ENCODE measurements at places on chromosomes 13 and 19.

GRCh38 chr19:44308011-44308410 lies 3.2 kb upstream of the ZNF235 start:
- no peak for DNase-seq

- DNase-seq: no peak
Observed at GRCh38 chr19:40254714-40255418, 28.4 kb upstream of the CCNP start.

DNA sequence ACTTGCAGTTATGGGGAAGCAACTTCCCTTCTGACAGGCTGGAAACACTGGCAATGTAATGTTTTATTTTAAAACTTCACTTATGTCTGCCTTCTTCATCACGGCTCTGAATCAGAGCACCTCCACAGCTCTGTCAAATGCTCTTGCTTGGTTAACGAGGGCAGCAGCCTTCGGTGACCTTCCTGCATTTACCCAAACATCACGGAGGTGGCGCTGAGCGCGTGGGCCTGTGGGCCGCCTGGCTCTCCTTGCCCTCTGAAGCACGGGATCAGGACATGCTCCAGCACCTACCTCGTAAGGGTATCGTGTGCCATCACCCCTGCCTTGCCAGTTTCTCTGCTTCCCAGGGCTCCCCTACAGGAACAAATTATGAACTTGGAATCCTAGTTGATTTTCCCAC lies 310.0 kb downstream of the TEX29 start:
- no peak for DNase-seq

- DNase-seq: no peak
Observed at GRCh38 chr13:97913206-97913605, 40.3 kb upstream of the IPO5 start.

GRCh38 chr13:73717632-73718031 lies 416.6 kb downstream of the KLF12 start:
- peak; percentile 19 for DNase-seq

GRCh38 chr19:41887711-41888382 lies 4.9 kb downstream of the ARHGEF1 start:
- peak; percentile 80 for DNase-seq

GRCh38 chr13:39835253-39835652 lies 179.8 kb downstream of the COG6 start:
- DNase-seq: no peak

GRCh38 chr13:22103046-22104027 lies 432.5 kb downstream of the FGF9 start:
- no peak for DNase-seq

DNA sequence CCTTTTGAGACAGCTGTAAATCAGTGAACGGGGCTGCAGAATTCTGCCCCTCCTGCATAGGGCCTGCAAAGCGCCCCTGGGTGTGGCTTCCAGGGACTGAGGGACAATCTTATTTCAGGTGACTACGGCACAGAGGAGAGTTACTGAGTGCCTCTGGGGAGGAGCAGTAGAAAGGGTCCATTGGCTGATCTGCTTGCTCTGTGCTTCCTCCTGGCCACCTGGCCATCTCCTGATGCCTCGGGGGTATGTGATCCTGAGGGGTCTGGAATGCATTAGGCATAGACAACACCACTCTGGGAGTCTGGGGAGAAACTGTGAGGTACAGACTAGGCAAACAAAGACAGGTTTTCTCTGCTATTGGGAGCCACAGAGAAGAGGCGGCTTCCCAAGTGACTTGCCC lies 2.8 kb downstream of the KCTD15 start:
- no peak for DNase-seq

DNA sequence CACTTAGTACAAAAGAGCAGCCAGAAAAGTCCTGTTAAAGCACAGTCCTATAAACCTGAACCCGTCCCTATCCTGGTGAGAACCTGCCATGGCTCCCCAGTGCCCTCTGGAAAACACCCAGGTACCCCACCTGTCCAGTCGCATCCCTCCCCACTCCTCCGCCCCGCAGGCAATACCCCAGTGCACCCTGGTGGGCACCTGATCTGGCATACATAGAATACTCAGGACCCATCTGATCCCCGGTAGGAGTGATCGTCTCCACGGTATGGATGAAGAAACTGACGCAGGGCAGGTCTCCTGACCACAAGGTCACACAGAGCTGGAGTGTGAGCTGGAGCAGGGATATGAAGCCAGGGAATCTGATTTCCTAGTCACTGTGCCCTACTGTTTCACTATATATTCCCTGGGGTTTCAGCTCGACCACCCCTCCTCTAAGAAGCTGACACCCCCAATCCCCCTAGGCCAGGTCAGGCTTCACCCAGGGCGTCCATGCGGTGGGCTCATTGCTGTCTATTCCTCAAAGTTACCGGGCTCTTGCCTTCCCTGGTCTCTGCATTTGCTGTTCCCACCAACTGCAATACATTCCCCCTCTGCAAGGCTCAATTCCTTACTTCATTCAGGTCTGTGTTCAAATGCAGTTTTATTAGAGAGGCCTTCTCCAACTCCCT lies 12.6 kb downstream of the FBXO46 start:
- DNase-seq: no peak

DNA sequence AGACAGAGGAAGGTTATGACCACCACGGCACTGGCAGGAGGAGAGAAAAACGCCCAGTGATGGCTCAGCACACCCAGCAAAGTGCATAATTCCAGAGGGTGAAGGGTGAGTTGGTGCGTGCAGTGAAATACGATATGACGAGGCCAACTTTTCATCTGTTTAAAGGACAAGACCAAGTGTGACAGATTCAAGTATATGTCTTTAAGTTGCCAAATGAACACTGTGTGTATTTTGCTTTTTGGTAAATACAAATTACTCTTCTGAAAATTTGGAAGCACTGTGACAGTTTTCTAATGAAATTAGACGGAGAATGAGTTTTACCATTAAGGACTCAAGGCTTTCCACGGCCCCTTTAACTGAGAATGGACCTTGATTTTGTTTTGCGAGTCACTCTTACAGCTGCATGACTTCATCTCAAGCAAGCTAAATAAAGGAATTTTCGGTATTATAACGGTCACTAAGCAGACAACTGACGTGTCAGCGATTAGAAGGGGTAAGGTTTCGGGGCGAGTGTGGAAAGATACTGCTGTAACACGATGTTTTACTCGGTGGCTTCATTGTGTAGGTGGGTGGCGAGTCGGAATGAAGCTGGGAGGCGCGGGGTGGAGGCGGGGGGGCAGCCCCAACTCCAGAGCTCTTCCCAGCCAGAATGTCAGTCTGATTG lies 22.8 kb downstream of the COL4A2 start:
- no peak for DNase-seq

DNA sequence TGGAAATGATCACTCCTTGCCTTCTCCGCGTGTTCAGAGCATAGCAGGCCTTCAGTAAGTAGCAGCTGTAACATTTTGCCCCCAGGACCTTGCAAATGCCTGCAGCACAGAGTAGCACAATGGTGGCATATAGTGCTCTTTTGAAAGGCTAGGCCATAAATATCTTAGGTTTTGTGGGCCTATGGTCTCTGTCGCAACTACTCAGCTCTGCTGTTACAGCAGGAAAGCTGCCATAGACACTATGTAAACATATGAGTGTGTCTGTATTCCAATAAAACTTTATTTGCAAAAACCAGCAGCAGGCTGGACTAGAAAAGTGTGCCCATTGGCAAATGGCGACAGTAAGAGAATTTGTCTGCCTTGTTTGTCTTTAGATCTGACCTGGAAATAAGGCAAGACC lies 9.4 kb downstream of the ITPKC start:
- no peak for DNase-seq

- peak; percentile 62 for DNase-seq
Observed at GRCh38 chr13:99269627-99270241, 11.6 kb upstream of the GPR18 start.

DNA sequence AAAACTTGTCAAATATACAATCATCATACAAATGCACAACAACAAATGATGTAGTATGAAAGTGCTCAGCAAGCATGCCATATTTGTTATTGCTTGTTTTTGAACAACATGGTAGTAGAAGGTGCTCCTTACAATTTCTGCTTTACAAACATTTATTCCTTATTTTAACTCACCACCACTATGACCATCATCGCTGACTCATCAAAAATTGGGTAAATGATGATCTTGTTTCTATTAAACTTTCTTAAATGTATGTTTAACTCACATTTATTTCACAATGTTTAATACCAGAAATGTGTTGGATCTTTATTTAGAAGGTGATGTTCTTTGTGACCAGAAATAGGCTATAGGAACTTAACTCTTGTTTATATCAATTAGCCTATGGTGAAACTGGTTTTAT lies 45.5 kb downstream of the KCNRG start:
- DNase-seq: no peak

DNA sequence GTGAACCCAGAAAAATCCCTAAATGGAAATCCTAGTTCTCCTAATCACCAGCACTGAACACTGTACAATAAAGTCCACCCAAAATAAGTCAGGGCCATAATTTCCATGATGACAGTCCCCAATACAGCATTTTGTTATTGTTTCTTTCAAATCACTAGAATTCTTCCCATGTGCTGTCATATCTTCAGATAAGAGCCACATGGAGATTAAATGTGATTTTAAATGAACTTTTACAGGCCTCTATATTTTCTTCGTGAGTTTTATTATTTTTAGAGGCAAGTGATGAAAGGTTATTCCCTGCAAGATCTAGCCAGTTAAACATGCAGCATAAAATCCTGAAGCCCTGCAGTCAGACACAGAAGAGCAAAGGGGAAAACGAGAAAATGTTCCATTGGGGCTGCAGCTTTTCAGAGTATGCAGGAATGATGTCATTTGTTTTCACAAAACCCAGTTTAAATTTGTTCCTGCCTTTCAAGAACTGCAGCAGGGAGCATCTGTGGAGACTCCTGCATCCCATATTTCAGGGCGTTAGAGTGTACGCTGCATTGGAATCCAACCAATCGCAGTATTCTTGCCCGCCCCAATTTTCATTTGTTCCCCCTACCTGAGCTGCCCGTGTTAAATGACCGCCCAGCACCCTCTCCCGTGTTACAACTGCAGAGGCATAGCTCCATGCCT lies 167.2 kb upstream of the KLF12 start:
- DNase-seq: no peak

DNA sequence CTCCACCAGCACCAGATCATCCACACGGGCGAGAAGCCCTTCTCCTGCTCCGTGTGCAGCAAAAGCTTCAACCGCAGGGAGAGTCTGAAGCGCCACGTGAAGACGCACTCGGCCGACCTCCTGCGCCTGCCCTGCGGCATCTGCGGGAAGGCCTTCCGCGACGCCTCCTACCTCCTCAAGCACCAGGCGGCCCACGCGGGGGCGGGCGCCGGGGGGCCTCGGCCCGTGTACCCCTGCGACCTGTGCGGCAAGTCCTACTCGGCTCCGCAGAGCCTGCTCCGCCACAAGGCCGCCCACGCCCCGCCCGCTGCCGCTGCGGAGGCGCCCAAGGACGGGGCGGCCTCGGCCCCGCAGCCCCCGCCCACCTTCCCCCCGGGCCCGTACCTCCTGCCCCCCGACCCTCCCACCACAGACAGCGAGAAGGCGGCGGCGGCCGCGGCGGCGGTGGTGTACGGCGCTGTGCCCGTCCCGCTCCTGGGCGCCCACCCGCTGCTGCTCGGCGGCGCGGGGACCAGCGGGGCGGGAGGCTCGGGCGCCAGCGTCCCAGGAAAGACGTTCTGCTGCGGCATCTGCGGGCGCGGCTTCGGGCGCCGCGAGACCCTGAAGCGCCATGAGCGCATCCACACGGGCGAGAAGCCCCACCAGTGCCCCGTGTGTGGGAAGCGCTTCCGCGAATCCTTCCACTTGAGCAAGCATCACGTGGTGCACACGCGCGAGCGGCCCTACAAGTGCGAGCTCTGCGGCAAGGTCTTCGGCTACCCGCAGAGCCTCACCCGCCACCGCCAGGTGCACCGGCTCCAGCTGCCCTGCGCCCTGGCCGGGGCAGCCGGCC lies 9.4 kb downstream of the ZNF784 start:
- no peak for DNase-seq

- DNase-seq: no peak
Observed at GRCh38 chr13:22836475-22836874, 344.3 kb upstream of the SGCG start.

DNA sequence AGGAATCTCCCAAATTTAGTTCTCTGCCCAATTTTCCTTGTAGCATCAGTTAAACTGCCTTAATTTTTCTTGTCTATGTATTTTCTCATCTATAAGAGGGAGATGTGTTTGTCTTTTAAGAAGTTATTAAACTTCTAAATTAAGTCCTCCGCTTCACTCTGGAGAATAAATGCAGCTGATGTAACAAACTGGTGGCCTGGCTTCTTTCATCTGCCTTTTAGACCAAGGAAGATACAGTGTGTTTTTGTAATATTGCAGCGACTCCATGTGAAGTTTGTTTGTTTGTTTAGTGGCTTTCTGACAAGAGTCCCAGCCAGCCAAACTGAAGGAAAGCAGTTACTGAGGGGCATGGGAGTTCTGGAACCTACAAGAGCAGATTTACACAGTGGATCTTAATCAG lies 56.4 kb downstream of the KLF12 start:
- no peak for DNase-seq

DNA sequence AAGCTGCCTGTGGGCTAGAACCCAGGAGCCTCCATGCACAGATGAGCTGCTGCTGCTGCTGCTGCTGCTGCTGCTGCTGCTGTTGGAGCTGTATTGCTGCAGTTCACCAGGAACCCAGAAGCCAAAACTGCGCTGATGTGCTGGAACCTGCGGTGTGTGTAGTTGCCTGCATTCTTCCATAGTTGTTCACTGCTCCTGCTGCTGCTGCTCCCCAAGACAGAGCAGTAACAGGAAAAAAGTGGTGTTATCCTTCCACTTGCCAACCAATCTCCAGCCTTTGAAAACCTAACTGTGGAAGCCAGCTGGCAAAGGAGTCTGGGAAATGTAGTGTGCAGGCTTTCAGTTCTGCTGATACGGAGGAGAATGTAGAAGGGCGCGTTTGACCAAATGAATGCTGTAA lies 37.9 kb downstream of the ARHGAP35 start:
- no peak for DNase-seq

DNA sequence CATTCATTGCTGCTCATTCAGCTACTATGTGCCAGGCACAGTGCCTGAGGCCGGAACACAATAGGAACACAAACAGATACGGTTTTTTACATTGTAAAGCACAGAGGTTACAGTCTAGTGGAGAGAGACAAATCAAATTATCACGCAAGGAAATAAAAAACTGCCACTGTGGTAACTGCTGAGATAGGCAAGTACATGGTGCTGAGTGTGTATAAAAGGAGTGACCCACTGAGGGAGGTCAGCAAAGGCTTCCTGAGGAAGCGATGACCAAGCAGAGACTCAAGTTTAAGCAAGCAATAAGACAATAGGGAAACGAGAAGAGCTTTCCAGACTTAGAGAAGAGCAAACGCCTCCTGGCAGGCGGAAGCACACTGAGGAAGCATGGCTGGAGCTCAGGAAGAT lies 56.4 kb downstream of the NUFIP1 start:
- DNase-seq: no peak

- DNase-seq: peak; percentile 41
Observed at GRCh38 chr19:55116232-55116858, 1.1 kb downstream of the PPP1R12C start.
